ENCODE measurements at places on chromosomes 2 and 18. TPM values are rescaled to one million over a fixed set of nuclear protein-coding genes. Genes with fewer than 3 reads are reported as not detected.

Gene CROCC2
- not detected for total RNA-seq

Gene SULT1C4
- total RNA-seq = not detected

- H3K4me3 ChIP-seq = no peak overlapping the region
- no peak overlapping the region for H3K27ac ChIP-seq
- H3K27me3 ChIP-seq = peaks cover 14% of the 10 kb centered on the region
Observed at GRCh38 chr2:227125506-227125905, 38.5 kb downstream of the COL4A4 start.

- DNase-seq = no peak
- no peaks in the 10 kb centered on the region for H3K27me3 ChIP-seq
- no peaks in the 10 kb centered on the region for H3K4me1 ChIP-seq
- no peak overlapping the region for H3K4me3 ChIP-seq
Observed at GRCh38 chr18:33183136-33183535, 257.4 kb downstream of the CCDC178 start.

Gene OBSL1
- total RNA-seq = 65.5 TPM

Gene GKN1
- total RNA-seq = not detected

Gene RBM45
- 14.5 TPM for total RNA-seq

GRCh38 chr2:159936471-159936870 is 125.9 kb downstream of the PLA2R1 start:
- no peak for DNase-seq
- H3K4me1 ChIP-seq = no peaks in the 10 kb centered on the region
- no peak overlapping the region for H3K27ac ChIP-seq
- no peak overlapping the region for H3K4me3 ChIP-seq
- H3K27me3 ChIP-seq = peaks cover 4% of the 10 kb centered on the region

Gene KIAA2012
- 0.39 TPM for total RNA-seq

Gene CNGA3
- total RNA-seq = 0.87 TPM

- H3K4me1 ChIP-seq = peaks cover 59% of the 10 kb centered on the region
- DNase-seq = no peak
- H3K36me3 ChIP-seq = no peaks in the 10 kb centered on the region
Observed at GRCh38 chr2:37833423-37833822, 91.7 kb upstream of the RMDN2 start.

DNA sequence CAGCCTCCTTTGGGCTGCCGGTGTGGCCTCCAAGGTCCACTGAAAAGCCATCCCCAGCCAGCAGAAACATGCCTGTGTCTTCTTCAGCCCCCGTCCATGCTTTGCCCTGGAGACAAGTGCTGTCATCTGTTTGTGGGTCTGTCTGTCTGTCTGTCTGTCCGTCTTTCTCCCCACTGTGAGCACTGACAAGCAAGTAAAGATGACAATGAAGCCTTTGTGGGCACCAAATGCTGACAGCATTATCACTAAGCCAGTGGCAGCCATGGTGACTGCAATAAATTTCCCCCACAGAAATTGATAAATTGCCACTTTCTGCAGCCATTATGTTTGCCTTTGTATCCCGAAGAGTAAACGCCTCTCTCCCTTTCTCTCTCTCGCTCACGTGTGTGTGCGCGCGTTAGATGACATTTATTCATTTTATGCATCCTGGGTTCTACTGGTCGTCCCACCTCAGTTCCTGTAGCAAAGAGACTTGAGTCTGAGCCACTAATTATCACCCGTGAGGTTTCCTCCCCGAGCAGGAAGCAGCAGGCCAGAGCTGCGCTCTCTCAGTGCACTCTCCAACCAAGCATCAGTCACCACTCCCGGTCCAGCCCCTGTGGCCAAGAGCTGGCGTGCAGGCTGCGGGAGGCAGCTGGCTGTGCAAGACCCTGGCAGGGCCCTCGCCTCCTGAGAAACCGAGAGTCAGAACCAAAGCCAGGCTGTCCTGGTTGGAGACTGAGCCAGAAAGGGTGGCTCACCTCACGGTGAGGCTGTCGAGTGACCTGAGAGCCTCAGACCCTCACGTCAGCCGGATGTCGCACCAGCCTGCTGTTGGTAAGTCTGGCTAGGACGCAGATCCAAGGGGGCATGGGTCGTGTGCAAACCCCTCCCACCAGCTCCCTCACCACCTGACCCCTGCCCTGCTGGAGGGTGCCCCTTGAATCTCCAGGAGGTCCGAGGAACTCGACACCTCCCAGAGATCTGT is 6.9 kb downstream of the STEAP3 start:
- no peaks in the 10 kb centered on the region for H3K36me3 ChIP-seq
- H3K4me1 ChIP-seq = peaks cover 48% of the 10 kb centered on the region
- H3K4me3 ChIP-seq = peak overlapping the region; percentile 79
- peak overlapping the region; percentile 92 for H3K27ac ChIP-seq
- H3K27me3 ChIP-seq = no peaks in the 10 kb centered on the region

DNA sequence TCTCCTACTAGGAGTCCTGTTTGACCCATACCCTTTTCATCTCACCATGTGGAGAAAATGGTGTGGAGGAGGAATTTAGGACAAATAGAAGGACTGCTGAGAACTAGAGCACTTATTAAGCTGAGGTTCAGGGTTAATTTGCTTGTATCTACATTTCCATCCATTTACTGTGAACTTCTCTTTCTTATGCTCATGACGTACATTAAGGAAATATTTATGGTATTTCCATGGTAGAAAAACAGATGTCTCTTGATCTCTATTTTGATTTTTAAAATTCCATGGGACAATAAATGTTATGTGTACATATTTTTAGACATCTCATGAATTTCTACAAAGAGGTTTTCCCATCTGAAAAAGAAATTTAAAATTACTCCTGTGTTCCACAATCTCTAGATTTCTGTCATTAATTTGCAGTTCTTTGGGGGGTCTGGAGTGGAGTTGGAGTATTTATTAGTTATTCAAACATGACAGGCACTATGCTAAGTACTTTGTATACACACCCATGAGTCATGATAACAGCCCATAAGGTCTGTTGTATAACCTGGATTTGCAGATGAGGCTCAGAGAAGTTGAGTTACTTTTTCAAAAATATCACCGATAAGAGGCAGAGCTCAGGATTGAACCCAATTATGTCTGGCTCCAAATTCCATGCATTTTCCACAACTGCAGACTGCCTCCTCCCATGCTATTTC is 112.6 kb downstream of the COPS8 start:
- peaks cover 4% of the 10 kb centered on the region for H3K27me3 ChIP-seq
- H3K4me1 ChIP-seq = peaks cover 77% of the 10 kb centered on the region
- peak overlapping the region; percentile 50 for H3K4me3 ChIP-seq
- H3K27ac ChIP-seq = peak overlapping the region; percentile 95

Gene OTOF
- total RNA-seq = not detected

GRCh38 chr2:218716070-218716469 is 5.4 kb downstream of the TTLL4 start:
- peaks cover 25% of the 10 kb centered on the region for H3K4me1 ChIP-seq
- no peaks in the 10 kb centered on the region for H3K27me3 ChIP-seq

DNA sequence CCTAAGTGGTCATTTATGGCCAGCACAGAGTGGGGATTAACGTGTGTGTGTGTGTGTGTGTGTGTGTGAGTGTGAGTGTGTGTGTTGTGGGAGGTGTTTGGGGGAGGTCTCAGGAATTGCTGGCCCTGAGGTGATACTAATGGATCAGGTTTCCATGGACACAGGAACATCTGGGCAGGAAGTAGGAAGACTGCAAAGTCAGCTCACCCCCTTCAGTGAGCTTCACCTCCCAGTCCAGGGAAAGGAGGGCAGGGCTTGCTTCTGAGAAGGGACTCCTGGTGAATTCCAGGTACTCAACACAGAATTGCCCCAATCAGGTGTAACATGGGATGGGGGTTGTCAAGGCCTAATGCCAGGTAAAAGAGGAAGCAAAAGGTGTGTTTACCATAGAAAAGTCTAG is 30.3 kb upstream of the IL1R1 start:
- H3K36me3 ChIP-seq = peaks cover 17% of the 10 kb centered on the region
- H3K27ac ChIP-seq = no peak overlapping the region
- no peak overlapping the region for H3K4me3 ChIP-seq
- H3K27me3 ChIP-seq = no peaks in the 10 kb centered on the region
- no peak for DNase-seq

Gene RFX8
- 2.9 TPM for total RNA-seq

- H3K27me3 ChIP-seq = peaks cover 2% of the 10 kb centered on the region
- H3K36me3 ChIP-seq = no peaks in the 10 kb centered on the region
- H3K4me1 ChIP-seq = no peaks in the 10 kb centered on the region
- DNase-seq = no peak
Observed at GRCh38 chr18:75090336-75090735, 118.6 kb downstream of the PTGR3 start.

Gene LYG1
- total RNA-seq = 0.39 TPM

All from HFFc6 (cell line).